ENCODE measurements at places on chromosomes 7 and 10.

DNA sequence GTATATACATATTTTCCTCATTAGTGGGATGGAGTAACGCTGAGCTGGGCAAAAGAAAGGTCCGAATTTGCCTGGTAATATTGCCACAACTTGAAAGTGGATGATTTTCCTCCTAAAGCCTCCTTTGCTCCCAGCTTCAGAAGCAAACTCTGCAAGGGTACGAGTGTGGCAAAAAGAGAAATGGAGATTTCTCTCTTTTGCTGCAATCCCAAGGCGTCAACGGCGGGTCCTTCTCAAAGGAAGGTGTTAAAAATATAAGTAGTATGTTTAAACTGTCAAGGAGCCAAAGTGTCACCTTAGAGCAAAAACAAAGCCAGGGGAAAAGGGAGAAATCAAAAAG, 12.4 kb upstream of the HOXA2 start:
- no peak for DNase-seq

DNA sequence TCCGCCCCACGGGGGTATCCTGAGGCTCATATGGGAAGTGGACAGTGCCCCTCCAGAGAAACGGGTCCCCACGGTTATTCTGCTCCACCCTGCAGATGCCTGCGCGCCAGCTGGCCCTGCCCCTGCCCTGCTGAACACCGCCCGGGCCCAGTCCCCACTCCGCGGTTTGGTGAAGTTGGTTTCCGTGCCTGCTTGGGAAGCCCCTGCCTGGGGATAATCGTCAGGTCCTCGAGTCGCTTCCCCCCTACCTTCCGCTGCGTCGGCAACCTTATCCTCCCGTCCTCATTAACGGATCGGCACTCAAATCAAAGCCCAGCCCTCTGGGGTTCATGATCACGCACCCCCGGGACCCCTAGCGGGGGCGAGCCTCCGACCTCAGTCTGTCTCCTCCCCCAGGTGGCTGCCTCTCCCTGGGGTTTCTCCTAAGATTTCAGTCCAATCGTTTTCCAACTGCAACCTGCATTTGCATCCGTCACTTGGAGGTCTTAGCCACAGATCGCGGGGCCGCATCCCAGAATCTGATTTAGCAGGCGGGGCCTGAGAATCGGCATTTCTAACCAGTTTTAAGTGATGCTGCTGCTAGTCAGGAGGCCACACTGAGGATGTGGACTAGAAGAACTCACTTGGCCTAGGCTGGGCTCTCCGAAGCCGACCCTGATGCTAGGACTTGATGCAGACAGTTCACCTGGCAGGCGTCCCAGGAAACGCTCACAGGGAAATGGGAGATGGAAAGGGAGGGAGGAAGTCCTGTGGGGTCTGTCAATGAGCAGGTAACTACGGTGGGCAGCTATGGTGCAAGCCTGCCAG, 27.6 kb downstream of the WDR86 start:
- DNase-seq = no peak

DNA sequence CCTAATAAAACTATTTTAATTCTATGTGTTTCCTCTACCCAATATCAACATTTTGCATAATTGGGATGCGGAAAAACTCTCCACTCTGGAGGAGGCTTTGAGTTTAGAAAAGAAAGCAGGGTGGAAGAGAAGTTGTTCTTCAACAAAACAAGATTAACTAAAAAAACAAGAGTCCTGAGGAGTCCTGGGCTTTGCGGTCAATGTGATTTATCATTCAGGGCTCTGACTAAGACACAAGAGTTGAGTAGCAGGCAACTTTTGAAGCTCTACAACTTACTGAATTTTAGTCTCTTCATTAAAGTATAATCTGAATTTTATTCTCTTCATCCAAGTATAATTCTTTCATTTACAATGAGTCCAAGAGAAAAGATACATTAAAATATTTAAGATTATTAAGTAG, 18.3 kb upstream of the TMEM26 start:
- DNase-seq = no peak

GRCh38 chr7:139153832-139154231, 44.3 kb upstream of the ZC3HAV1 start:
- no peak for DNase-seq

- no peak for DNase-seq
These were observed 941 bp upstream of the LUC7L2 start for GRCh38 chr7:139358541-139359365.

- no peak for DNase-seq
These were observed 8.8 kb upstream of the SH2D4B start for GRCh38 chr10:80528901-80529300.

- no peak for DNase-seq
These were observed 193.3 kb upstream of the KCND2 start for GRCh38 chr7:120079704-120080103.

GRCh38 chr10:108323274-108323798, 1158.8 kb upstream of the SORCS1 start:
- DNase-seq = no peak

GRCh38 chr7:50476953-50477625, 26.9 kb upstream of the FIGNL1 start:
- no peak for DNase-seq

- no peak for DNase-seq
These were observed 359.8 kb upstream of the KLF6 start for GRCh38 chr10:4144817-4145216.

- DNase-seq = no peak
These were observed 10.5 kb downstream of the SKAP2 start for GRCh38 chr7:26853788-26854393.

DNA sequence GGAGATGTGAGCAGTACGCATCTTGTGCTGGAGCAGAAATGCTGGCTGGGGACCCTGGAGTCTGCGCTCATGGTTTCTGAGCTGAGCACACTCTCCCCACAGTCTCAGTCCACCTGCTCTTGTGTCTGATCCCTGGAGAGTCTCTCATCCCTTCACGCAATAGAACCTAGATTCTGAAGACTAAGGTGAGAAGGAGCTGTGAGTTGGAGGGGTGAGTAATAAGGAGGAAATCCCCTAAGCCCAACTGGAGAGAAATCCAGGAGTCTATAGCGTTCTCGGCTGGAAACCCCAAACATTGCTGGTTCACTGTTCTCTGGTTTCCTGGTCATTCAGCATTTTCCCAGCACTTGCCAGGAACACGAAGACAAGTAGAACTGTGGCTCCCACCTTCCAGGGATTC, 68.3 kb upstream of the SMNDC1 start:
- DNase-seq = no peak

DNA sequence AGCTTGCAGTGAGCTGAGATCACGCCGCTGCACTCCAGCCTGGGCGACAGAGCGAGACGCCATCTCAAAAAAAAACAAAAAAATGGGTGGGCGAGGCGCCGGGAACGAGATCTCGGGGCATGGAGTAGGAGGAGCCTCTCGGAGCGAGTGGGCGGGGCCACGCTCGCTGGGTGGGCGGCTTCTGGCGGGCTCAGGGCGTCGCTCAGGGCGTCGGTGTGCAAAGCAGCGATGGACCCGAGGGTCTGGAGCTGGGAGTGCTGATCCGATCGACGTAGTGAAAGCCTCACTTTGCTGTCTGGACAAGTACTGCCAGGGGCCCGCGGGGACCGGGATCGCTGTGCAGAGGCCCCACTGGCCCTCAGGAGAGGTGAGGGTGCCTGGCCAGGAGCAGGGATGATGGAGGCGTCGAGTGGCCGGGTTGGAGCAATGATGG, 22.6 kb upstream of the AMZ1 start:
- no peak for DNase-seq

DNA sequence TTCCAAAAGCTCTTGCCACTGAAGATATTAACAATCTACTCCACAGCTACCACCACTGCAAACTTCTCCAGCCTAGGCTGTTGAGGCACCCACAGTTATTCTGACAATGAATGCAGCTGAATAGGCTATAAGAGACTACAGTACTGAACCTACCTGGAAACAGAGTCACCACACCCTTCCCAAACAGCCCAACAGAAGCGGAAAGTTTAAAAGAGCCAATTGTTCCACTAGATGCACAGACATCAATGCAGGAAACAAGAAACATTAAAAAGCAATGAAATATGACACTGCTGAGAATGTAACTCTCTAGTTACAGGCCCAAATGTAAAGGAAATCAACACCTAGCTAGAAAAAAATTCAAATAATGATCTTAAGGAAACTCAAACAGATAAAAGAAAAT, 64.5 kb upstream of the PLA2G12B start:
- DNase-seq = no peak

GRCh38 chr10:74645692-74646091, 180.7 kb upstream of the KAT6B start:
- no peak for DNase-seq

- no peak for DNase-seq
These were observed 4.1 kb upstream of the SFR1 start for GRCh38 chr10:104117839-104118323.

- no peak for DNase-seq
These were observed 136.5 kb downstream of the SFMBT2 start for GRCh38 chr10:7274293-7274692.

- DNase-seq = no peak
These were observed 55.2 kb downstream of the CTBP2 start for GRCh38 chr10:125105155-125105554.

- DNase-seq = no peak
These were observed 225.3 kb downstream of the KIF20B start for GRCh38 chr10:89926736-89927135.

GRCh38 chr7:27735165-27735564, 4.8 kb upstream of the TAX1BP1 start:
- DNase-seq = no peak

DNA sequence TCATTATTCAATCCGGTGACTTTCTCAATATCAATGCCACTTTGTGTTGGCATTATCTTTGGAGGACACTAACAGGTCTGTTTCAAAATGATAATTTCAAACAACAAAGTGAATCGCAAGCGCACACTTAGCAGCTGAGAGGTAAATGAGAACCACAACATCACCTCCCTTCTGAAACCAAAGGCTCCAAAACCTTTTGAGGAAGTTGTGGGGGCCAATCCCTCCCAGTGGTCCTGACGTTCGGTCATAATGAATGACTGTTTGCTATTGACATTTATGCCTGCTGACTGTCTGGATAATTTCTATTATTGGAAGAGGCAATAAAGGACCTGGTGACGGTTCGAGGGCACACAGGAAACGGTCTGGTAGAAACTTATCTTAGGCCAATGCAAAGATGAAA, 1.8 kb downstream of the ADARB2 start:
- DNase-seq = no peak

- no peak for DNase-seq
These were observed 26.8 kb upstream of the CASD1 start for GRCh38 chr7:94482796-94483195.

GRCh38 chr10:70892631-70893030, 4.3 kb upstream of the PCBD1 start:
- DNase-seq = no peak

- no peak for DNase-seq
These were observed 106.6 kb upstream of the DOCK1 start for GRCh38 chr10:126798649-126799048.

GRCh38 chr7:6167004-6167551, 105.3 kb downstream of the CYTH3 start:
- DNase-seq = no peak

GRCh38 chr10:35236739-35237138, 99.6 kb upstream of the CCNY start:
- no peak for DNase-seq

- no peak for DNase-seq
These were observed 51.6 kb downstream of the PDGFA start for GRCh38 chr7:467856-468545.

- DNase-seq = no peak
These were observed 1134.0 kb upstream of the LRRN3 start for GRCh38 chr7:109956916-109957315.
